Activated CD4-positive, alpha-beta T cell treated with anti-CD3 and anti-CD28 coated beads for 24 hours (primary cell): ENCODE measurements at places on chromosomes 12 and 14.

GRCh38 chr12:55673638-55674037, 34.1 kb downstream of the ITGA7 start:
- no peak for DNase-seq

DNA sequence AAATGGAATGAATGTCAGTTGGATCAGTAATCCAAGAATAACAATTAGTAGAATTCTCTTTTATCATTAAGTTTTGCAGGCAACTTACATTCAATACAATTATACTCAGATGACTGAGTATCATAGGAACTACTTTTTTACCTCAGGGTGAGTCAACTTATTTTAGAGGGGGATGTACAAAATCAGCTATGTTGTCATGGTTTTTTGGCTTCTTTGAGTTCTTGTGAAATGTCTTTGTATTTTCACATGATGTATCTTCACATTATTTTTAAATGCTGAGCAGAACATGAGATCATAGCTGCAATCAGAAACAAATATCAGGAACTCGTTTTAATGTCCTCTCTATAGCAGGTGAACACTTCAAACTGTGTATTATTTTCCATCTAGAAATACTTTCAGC, 65.3 kb upstream of the PTPRR start:
- no peak for DNase-seq

GRCh38 chr12:119011231-119011630, 29.9 kb downstream of the SRRM4 start:
- DNase-seq: no peak

DNA sequence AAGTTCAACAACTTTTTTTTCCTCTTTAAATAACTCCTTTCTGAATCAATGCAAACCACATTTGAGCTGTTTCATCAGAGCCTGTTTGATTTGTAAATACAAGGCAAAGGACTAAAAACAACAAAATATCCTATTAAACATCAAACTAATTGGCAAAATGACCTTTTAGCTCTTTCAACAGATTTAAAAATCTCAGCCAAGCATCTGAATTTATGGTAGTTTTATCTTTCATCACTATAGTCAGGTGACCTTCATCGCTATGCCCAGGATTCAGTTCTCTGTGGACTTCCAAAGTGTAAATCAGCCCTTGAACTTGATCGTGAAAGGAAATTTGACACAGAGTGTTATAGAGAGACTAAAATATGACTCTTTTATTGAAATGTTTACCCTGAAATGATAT, 1554.5 kb upstream of the FLRT2 start:
- DNase-seq: no peak

- no peak for DNase-seq
Observed at GRCh38 chr14:93160353-93160801, 24.3 kb downstream of the MOAP1 start.

- no peak for DNase-seq
Observed at GRCh38 chr14:71985538-71986189, 53.4 kb downstream of the RGS6 start.

- no peak for DNase-seq
Observed at GRCh38 chr14:24425704-24426103, 3.8 kb downstream of the CBLN3 start.

- DNase-seq: no peak
Observed at GRCh38 chr14:56590535-56590960, 10.9 kb downstream of the TMEM260 start.

DNA sequence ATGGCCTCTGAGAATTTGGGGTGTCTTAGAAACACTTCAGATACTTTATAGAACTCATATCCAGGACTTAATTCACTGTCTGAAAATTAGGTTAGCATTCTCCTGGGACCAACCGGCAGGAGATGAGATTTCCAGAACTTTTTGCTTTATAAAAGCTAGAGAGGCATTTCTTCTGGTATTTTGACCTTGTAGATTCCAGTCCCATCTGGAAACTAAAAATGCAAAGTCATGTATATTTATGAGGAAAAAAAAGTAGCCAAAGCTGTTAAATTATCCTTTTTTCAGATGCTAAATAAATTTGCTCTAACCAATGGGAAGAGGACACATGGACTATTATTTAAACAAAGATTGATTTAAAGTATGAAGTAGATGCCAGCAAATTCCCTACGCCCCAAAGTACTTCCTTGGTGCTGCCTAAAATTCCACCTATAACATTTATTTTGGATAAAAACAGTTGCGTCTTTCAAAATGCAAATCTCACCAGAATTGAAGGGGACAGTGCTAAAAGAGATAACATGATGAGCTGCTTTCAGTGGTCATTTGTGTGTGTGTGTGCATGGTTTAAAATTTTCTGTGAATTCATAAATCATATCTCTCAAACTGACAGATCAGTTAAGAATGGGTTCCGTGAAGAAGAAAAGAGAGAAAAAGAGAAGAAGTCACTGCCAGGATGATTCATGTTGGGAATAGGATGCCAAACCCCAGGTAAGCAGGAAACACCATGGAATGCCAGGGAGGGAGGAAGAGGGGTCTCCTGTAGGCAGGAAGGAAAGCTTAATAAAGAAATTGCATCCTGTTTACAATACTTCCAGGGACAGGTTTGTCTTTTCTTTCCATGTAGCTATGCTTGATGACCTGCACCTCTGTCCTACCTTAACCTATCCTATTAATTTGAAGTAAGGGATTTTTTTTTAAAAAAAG, 97.7 kb upstream of the RGS6 start:
- DNase-seq: no peak

GRCh38 chr12:131187602-131188001, 233.9 kb downstream of the ADGRD1 start:
- DNase-seq: no peak

GRCh38 chr12:111440631-111441030, 34.9 kb downstream of the SH2B3 start:
- DNase-seq: no peak

GRCh38 chr12:92473564-92473963, 229.2 kb upstream of the PLEKHG7 start:
- DNase-seq: no peak

DNA sequence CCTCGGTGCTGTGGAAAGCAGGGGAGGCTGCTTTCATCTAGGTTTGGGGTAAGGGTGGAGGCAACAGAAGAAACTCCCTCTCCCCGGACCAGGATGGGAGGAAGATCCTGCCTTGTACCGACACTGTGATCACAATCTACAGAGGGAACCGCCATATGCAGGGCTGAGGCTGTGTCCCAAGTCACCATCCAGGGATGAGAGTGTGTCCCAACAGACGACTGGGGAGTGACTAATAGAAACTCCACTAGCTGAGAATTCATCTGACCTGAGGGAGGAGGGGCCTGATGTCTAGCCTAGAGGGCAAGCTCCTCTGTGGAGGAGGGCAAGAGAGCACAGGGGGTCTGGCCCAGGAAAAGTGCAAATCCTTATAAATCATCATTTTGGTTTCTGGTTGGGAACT, 172.4 kb downstream of the CALM1 start:
- no peak for DNase-seq

- no peak for DNase-seq
Observed at GRCh38 chr14:82636426-82636825, 1102.8 kb upstream of the SEL1L start.

DNA sequence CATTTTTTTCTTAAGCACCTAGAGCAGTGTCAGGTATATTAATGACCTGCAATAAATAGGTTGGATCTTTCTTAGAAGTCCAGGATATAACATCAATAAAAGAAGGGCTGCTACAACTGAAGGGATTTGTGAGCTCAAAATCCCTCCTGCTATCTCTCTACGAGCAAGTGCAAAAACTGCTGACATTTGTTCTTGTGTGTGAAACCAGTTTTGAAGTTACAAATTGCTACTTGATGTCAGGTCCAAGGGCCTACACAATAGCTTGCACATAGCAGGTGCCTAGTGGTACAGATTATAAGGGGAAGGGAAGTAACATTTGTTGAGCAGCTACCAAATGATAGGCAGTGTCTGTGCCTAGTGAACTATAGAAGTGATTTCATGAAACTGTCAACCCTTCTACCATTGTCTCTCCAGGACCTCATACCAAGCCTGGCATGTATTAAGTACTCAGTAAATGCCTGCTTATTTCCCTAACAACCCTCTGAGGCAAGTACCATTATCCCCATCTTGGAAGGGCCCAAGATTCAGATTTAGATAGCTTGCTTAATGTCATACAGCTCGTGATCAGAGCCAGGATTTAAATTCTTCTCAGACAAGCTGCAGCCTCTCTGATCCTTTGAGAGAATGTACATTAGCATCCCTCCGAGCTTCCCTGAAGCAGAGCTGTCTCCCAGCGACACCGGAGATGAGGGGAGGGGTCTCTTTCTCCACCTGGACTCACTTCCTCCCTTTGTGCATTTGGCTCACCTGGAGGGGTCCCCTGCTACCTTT, 300.3 kb downstream of the ZFP36L1 start:
- no peak for DNase-seq

GRCh38 chr12:52183971-52184370, 7.8 kb downstream of the KRT80 start:
- DNase-seq: no peak
